ENCODE measurements at places on chromosomes 4 and X.

DNA sequence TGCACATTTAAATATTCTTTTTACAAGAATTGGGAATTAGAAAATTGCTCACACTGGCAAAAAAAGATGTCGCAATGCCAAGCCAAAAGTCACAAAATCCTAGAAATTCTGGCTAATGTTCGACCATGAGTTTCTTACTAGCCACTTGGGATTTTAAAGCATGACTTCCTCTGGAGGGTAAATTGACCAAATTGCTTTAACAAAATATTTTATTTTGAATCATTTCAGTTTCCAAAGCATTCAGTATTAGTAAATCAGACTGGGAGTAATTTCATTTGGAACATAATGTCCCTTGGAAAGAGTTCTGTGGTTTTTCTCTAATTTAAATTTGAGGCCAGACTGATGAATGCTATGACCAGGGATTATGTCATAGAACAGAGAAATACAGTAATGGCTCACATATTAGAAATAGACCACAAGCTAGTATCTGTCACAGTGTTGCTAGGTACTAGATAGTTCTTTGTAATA, 7.6 kb upstream of the CXCL5 start:
- DNase-seq = no peak

- DNase-seq = no peak
Observed at GRCh38 chrX:69282893-69283690, 117.8 kb upstream of the PJA1 start.

GRCh38 chrX:84168095-84168494, 19.9 kb downstream of the RPS6KA6 start:
- DNase-seq = no peak

- DNase-seq = no peak
Observed at GRCh38 chr4:153216546-153216945, 12.3 kb downstream of the TRIM2 start.

- DNase-seq = no peak
Observed at GRCh38 chr4:122150931-122151330, 1.2 kb upstream of the BLTP1 start.

- DNase-seq = no peak
Observed at GRCh38 chr4:101846550-101846949, 56.0 kb downstream of the BANK1 start.

DNA sequence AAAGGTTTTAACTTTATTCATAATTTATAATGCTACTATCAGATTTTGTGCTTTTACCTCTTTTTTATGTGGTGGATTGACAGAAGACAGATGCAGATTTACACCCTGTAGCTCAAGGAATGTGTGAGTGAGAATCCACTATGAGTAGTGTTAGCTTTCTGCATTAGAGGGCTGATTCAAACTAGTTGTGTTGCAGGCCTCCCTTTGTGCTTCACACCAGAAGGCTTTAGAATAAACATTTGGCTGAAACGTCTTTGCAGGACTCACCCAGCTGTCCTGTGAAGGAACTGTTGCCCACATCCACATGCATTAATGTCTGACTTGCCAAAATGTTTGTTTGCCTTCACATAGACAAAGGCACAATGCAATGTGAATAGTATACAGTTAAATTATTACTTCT, 127.0 kb downstream of the PCDH7 start:
- no peak for DNase-seq

DNA sequence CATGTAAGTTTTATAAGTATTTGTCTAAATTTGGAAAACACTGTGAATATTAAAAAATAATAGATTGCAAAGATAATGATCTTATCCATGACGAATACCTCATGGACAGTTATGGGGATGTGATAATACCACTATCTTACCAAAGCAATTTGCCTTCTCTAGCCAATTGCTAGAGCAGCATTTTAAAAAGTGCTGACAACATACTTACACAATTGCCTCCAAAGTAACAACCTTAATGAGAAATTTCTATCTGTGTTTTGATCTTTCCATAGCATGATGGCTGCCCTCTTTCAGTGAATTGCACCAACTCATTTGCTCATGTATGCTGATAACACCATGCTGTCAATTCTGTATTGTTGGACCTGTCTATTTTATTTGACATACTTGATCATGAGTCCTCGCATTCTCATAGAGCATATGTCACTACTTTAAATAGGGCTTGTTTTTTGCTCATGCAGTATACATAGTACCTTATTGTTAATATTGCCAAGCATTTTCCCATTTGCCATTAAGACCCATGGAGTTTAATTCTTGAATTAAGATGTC, 87.2 kb downstream of the MMRN1 start:
- no peak for DNase-seq

DNA sequence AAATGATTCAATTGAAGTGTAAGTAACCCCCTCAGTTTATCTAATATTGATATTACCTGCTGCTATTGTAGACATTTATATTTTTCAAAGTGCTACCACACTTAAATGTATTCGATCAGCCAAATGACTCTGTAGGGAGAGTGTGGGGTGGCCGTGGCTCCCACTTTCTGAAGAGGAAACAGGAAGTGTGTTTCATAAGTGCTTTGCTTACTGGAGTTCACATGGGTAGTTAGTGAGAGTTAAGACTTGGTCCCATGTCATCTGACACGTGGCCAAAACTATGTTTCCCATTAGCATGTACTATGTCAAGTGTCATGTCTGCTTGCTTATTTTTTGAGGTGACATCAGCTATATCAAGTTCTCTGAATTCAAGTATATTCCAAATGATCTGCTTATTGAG, 308.1 kb upstream of the GATB start:
- DNase-seq = no peak

- no peak for DNase-seq
Observed at GRCh38 chr4:161799710-161800109, 364.1 kb downstream of the FSTL5 start.
